ENCODE measurements at places on chromosomes 6 and 20. TPM values are rescaled to one million over a fixed set of nuclear protein-coding genes. Genes with fewer than 3 reads are reported as not detected.
A peak's percentile ranks its signal among the peaks of the same experiment; 100 is the strongest.

GRCh38 chr6:137866200-137866913 lies 702 bp upstream of the TNFAIP3 start:
- DNase-seq, result no peak

- DNase-seq, result no peak
Observed at GRCh38 chr20:20409331-20409730, 41.4 kb downstream of the INSM1 start.

DNA sequence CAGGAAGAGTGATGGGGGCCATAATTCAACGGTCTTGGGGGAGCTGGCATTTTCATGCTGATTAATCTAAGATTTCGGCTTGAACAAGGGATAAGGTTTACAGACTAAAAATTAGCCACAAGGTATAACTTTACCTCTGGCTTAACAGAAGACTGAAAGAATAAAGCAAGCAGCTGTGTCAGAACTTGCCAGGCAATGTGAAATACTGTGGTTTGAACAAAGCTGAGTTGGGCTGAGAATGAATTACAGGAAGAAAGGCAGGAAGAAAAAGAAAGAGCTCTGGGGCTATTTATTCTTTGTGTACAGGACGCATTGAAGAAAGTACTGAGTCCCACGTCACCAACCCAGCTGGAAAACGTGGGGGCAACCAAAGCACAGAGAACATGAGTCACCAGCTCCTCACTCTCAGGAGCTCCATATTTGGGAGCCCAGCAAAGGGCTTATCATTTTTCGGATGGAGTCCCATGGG lies 121.5 kb upstream of the NEDD9 start:
- DNase-seq, result no peak

The RSPH9 gene
- total RNA-seq, result 0.23 TPM

- peak; percentile 89 for DNase-seq
Observed at GRCh38 chr20:51750037-51750769, 18.0 kb downstream of the ATP9A start.

The CCDC170 gene
- total RNA-seq, result 1.3 TPM

The SLC32A1 gene
- not detected for total RNA-seq

DNA sequence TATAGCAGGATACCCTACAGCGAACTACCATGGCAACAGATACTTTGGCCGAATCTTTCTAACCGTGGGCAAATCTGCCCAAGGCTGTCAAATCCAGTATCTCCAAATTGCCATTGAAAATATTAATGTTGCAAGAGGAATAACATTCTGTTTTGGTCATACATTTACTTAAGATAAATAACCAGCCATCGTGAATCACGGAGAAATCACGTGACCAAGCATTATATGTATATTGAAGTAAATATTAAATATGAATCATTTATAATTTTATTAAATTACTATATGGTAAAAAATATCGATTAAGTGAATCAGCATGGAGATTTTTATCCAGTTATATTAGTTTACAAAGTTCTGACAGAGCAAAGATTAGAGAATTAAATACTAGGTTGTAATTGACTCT lies 714.6 kb upstream of the GJE1 start:
- DNase-seq, result no peak

The C20orf141 gene
- total RNA-seq, result not detected

The ERVFRD-1 gene
- total RNA-seq, result 0.05 TPM

DNA sequence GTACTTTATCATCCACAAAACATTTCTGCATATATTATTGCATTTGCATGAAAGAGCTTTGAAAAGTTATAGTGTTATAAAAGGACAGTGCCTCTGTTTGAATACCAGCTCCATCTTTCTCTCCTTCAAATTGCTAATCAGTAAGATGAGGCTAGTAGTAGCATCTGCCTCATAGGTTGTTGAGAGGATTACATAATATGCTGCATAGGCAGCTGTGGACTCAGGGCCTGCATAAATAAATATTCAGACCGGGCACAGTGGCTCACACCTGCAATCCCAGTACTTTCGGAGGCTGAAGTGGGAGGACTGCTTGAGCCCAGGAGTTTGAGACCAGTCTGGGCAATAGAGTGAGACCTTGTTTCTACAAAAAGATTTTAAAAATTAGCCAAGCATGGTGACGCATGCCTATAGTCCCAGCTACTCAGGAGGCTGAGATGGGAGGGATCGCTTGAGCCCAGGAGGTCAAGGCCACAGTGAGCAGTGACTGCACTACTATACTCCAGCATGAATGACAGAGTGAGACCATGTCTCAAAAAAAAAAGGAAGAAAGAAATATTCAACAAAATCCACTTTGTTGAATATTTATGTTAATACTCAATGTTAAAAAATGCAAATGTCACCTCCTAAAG lies 18.3 kb upstream of the SEC63 start:
- DNase-seq, result no peak

DNA sequence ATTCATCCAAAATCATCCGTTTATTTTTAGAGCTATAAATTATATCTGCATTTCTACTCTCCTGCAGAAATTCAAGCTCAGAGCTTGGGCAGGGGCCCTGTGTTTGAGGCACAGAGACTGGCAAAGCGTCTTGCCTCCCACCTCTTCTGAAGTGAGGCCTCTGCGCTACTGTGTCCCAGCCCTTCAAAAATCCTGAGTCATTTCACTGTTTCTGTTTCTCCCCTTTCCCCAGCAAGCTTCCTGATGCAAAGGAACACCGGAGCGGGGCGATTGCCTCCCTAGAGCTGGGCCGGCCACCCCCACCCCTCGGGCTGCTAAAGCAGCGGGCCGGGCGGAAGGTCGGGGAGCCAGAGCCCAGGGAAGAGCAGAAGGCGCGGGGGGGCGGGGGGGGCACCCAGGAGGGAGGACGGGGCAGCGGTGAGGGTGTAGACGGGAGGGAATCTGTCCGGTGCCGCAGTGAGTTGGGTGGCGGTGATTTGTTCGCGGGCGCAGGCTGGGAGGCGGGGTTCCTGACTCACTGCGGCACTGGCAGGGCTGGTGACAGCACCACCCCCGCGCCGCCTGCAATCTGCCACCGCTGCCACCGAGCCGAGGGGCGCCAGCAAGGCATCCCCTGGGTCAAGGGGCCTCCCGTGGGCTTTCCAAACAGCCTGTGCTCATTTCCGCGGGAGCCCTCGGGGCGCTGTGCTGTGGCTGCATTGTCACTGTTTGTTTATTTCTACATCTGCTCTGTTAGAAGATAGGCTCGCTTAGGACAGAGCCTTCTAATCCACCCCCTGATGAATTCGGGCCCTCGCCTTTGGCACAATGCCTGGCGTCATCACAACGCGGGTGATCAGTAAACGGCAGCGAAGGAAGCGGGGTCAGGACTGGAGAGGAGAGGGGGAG lies 46.5 kb upstream of the SNAP25 start:
- DNase-seq, result peak; percentile 81

- DNase-seq, result no peak
Observed at GRCh38 chr6:14290772-14291330, 173.3 kb downstream of the CD83 start.

GRCh38 chr6:43817192-43817591 lies 47.2 kb downstream of the VEGFA start:
- no peak for DNase-seq

- DNase-seq, result peak; percentile 84
Observed at GRCh38 chr6:169156108-169156792, 97.4 kb downstream of the THBS2 start.

DNA sequence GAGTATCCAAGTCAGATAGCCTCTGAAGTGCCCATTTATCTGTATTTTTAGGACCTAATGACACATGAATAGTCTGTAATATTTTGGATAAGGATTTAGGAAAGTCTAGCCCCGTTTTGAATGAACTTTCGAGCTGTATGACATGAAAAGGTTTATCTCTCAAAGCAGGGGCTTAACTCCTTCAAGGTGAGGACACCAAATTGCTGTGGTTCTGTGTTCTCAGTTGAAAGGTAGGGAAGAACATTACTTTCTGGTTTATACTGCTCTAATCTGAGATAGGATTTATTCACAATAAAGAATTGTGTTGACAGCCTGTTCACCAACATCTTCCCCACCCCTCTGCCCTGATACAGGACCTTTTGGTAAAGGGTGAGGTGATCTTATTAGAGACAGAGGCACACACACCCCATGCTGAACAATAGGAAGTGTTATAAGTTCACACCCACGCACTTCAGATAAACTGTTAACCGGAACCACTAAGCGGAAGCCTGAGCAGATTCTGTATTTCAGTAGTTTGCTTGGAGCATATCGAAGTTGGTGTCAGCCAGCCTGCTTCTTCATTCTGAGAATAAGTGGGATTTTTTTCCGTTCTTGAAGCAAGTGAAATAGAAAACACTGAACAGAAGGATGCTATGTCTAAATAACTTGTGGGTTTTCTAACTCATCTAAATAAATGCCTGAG lies 223.3 kb downstream of the TMEM242 start:
- DNase-seq, result no peak

The FRMD1 gene
- 0.14 TPM for total RNA-seq

DNA sequence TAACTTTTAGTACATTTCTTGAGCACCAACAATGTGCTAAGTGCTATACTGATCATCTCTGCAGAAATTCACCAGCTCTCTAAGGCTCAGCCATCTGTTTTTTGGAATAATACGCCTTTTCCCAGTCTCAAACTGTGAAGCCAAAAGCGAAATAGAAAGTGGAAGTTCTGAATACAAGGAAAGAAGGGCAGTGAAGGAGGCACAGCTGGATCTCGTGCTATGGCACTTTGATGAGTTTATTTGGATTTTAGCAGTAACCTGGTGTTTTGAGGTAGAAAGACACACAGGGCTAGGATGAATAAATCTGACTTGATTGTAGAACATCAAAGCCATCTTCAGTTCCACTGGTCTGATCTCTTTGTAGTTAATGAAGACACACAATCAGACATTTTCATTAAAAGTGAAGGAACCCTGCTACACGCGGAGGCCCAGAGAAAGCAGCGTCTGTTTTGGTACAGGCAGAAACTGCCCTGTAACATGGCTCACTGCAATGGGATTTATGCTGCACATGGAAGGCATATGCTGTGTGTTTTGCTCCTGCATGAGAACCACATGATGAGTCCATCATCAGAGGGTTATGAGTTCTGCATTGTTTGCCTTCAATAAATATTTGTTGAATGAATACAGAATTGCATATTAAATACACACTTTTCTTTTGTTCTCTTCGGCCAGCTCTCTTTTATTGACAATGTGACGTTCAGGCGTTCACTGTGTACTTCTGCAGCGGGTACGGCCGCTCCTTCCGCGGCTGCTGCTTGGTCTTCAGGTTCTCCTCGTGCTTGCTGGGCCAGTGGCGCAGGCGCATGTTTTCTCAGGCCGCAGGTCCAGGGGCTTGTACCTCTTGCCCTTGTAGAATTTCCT lies 100.9 kb downstream of the PREP start:
- DNase-seq, result no peak

DNA sequence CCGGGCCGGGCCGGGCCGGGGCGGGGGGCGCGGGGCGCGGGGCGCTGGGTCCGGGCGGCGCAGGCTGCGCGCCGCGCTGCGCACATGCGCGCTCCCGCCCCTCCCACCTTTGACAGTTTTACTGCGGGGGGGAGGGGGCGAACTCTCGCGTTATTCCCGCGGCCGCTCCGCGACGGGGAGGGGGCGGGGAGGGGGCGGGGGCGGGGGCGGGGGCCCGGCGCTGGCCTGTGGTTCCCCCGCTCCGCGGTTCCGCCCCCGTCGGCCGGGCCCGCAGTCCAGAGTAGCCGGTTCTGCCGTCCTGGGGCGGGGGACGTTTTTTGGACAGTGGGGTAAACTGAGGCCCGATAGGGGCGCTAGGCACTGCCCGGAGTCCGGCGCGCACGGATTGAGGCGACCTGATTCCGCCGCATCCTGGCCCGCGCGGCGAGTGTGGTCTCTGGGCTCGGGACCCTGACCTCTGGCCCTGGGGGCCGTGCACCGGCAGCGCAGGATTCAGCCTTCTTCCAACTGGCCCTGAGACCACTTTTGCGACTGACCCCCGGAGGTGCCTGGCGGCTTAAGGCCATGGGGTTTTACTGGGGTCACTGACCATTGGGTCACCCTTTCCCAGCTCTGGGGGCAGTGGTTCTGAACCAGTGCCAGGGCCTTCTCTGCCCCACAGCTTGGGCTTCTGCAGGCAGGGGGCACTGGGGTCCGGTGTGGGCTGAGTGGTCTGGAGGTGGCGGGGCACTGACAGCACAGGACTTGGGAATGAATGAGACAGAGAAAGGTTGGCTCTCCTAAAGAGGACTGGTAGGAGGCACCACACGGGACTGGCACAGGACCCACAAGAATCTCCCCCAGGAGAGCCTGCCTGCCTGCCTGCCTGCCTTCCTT lies at the start of gene ZNF512B:
Gene ZNF512B, minus strand, starts transcription at position 93 of the 876 bp plus-strand sequence. CDS start 1,980 bp downstream, outside the sequence.
- DNase-seq, result peak; percentile 82

DNA sequence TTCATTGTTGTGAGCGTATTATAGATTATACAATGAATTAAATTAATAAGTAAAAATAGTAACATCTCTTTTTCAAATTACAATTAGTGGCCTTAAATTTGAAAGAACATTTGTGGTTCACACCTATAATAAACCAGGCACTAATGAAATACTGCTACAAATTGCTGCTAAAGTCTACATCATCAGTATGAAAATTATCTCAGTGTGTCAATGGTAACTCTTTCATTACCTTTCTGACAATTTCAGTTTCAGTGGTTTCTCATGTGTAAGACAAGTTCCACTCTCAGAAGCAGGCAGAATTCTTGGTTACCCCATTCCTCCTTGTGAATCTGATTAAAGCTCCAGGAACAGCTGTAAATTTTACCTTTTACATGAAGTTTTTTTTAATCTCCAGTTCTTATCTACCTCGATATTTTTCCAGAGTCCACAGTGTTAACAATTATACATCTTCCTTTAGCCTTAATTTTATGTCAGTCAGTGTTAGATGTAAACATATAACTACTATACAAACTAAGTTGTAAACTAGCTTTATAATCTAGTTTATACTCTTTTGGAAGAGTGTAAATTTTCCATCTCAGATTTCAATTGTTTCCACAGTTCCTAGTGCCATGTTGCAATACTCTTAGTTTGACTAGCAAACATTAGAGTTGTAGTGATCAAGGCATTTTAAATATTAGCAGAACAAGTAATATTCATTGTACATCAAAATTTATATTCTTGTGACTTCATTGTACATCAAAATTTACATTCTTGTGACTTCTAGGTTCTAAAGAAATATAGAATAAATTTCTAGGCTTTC lies 1038.4 kb downstream of the EPHA7 start:
- no peak for DNase-seq

- no peak for DNase-seq
Observed at GRCh38 chr20:53809217-53809616, 215.6 kb upstream of the ZNF217 start.

- no peak for DNase-seq
Observed at GRCh38 chr6:156534594-156534993, 242.6 kb upstream of the ARID1B start.

The SLC4A11 gene
- total RNA-seq, result 1.1 TPM

DNA sequence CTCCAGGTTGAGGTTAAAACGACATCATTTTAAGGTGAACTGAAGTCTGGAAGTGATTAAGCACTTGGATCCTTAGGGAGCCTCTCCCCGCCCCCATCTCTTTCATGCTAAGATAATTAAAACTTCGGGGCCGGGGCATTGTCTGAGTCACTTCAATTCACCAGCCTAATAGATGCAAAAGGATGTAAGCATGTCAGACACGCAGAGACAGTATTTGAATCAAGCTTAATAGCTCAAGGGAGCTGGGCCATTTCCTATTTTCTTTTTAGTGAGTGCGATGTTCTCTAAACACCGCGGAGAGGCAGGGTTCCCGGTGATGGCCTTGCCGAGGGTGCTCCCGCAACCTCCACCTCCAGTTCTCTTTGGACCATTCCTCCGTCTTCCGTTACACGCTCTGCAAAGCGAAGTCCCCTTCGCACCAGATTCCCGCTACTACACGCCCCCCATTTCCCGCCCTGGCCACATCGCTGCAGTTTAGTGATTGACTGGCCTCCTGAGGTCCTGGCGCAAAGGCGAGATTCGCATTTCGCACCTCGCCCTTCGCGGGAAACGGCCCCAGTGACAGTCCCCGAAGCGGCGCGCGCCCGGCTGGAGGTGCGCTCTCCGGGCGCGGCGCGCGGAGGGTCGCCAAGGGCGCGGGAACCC lies 516 bp upstream of the IRF4 start:
- no peak for DNase-seq

The RSPO4 gene
- total RNA-seq, result not detected

- no peak for DNase-seq
Observed at GRCh38 chr6:105164418-105164817, 15.4 kb downstream of the POPDC3 start.

Data from posterior vena cava (tissue), 2 donors.